ENCODE measurements at places on chromosomes 2 and 18. TPM values are rescaled to one million over a fixed set of nuclear protein-coding genes. Genes with fewer than 3 reads are reported as not detected.

- DNase-seq: peak; percentile 26
These were observed 251.7 kb downstream of the NCKAP5 start for GRCh38 chr2:133316557-133316956.

- DNase-seq: no peak
These were observed 30.4 kb downstream of the MYCN start for GRCh38 chr2:15970701-15971100.

DNA sequence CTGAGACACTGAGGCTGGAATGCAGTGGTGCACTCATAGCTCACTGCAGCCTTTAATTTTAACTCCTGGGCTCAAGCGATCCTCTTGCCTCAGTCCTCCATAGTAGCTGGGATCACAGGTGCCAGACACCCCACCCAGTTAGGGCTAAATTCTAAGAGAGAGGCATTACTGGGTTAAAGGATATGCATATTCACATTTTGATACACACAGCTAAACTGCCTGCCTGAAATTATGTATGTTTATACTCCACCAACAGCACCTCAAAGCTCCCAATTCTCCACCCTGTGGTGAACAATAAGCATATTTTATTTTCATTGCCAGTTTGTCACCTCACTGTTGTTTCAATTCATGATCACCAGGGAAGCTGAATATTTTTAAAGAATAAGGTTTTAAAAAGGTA is 18.7 kb upstream of the MCM6 start:
- no peak for DNase-seq

DNA sequence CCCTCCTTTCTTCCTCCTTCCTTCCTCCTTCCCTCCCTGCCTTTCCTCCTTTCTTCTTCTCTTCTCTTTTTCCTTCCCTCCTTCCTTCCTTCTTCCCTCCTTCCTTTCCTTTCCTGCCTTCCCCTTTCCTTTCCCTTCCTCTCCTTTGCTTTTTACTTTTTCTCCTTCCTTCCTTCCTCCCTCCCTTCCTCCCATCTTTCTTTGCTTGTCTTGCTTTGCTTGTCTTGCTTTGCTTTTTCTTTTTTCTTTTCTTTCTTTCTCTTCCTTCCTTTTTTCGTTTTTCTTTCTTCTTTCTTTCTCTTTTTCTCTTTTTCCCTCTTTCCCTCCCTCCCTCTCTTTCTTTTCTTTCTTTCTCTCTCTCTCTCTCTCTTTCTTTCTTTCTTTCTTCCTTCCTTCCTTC is 113.0 kb downstream of the NYAP2 start:
- no peak for DNase-seq

GRCh38 chr2:239890206-239890746 is 134.9 kb downstream of the NDUFA10 start:
- DNase-seq: no peak

- DNase-seq: no peak
These were observed 112.6 kb upstream of the PXDN start for GRCh38 chr2:1856922-1857321.

DNA sequence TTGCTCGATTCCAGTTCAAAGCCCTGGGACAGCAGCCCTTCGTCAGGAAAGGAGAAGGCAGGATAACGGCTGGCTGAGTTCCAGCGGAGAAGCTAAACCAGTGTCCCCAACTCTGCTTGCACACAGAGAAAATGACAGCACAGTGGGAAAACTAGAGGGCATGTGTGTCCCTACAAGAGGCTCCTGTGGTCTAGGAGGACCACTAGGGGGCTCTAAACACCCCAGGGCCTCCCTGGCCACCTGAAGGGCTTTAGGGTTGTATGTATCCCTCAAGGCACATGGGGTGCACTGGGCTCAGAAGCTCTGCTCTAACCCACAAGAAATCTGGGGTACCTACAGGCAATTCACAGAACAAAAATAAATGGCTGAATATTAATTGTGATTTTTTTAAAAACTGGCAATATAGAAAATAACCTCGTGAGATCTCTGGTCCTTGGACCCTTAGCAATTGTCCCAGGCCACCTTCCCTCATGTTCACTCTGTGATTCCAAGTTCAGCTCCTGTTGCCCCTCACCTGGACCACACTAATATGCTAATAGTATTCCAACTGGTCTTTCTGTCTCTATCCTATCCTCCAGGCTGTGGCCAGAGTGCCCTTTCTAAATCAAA is 17.5 kb downstream of the STAT1 start:
- DNase-seq: no peak

DNA sequence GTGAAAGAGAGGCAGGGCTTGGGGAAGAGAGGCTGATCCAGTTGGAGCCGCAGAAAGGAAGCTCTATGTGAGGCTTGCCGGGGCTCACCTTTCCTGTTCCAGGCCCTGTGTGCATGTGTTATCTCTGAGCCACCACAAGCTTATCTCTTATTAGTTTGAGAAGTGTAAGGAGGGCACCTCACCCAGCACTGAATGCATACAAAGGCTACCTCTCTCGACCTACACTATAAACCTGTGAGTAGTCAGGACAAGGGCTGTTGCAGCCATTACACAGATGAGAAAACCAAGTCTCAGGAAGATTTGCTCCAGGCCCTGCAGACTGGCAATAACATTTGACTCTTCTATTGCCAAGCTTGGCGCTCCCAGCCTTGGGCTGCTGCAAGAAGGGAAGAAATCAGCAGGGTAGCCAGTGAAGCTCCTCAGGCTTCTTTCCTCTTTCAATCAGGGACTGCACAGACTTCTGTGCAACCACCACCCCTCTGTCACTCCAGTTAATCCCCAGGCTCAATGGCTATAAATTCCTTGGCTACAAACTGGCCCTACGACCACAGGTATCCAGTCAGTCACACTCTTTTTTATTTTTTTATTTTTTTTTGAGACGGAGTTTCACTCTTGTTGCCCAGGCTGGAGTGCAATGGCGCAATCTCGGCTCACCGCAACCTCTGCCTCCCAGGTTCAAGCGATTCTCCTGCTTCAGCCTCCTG is 73.8 kb downstream of the CLHC1 start:
- DNase-seq: no peak

DNA sequence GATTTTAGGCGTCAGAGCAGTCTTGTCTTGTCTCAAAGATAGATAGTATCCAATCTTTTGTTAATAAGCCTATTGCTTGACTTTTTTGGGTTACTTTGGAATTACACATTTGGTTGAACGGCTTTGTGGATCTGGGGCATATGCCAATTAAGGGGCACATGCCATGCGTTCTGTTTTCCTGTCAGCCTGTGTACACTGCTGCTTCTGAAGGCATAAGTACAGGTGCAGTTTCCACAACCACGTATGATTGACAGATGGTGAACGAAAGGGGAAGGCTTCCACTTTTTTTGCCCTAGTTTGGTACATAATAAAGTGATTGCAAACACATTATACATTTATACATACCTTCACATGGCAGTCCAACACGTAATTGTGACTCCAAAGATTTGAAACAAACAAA is 102.3 kb downstream of the RAPH1 start:
- no peak for DNase-seq

DNA sequence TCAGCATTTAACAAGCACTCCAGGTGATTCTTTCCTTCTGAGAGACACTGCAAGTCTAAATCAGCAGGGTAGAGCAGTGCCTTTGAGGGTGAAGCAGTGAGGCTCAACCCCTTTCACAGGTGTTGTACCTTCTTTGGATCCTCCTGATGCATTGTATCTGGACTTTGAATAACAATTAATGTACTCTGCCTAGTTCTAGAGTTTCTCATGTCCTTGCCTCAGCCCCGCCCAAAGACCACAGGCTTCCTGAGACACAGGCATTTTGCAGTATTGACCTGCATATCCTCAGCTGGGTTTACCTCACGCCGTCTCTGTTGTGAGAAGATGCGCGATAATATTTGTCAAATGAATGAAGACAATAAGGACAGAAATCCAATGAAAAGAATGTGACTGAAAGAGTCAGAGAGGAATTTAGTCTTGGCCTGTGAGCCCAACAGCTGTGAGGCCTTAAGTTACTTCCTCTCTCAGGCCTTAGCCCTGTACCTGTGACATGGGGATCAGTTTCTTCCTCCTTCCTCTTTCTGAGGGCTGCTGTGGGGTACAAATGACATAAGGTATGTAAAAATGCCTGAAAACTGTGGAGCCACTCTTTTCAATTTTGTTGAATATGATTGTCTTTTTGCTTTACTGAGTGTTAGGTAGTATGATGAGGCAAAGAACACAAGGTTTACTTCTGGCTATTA is 43.7 kb downstream of the WIPF1 start:
- DNase-seq: no peak

GRCh38 chr2:109399066-109399465 is 214.7 kb downstream of the SEPTIN10 start:
- DNase-seq: no peak

GRCh38 chr2:72781480-72781879 is 44.4 kb downstream of the EXOC6B start:
- no peak for DNase-seq

DNA sequence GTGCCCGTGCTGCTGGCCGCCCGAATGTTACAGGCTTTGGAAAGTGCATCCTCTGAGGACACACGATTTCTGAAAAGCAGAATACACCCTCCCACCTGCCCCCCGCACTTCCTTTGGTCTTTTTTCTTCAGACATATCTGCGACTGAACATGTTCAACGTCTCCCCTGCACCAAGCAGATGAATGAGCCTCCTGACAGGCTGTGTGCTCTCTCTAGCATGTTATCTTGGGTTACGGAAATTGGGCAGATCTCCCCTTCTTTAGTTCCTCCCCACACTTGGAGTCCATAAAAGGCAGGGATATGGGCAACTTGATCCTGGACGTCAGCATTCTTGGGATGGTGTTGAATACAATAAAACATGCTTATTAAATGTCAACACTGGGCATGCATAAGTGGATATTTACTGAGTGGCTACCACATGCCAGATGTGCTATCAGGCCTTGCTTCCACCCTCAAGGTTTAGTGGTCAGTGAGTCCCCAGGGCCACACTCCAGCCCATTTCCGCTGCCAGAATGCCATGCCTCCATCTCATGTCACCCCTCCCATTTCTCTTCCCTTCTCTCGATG is 130.4 kb downstream of the TRIM43 start:
- DNase-seq: no peak

- no peak for DNase-seq
These were observed 1506.6 kb downstream of the LRP1B start for GRCh38 chr2:140624200-140624599.

- no peak for DNase-seq
These were observed 1.5 kb downstream of the GRHL1 start for GRCh38 chr2:9952856-9953503.

GRCh38 chr2:150459281-150459680 is 28.2 kb downstream of the RND3 start:
- no peak for DNase-seq

GRCh38 chr2:226882606-226883005 is 46.8 kb downstream of the RHBDD1 start:
- no peak for DNase-seq

- no peak for DNase-seq
These were observed 183.9 kb upstream of the FIGN start for GRCh38 chr2:163919717-163920116.

- no peak for DNase-seq
These were observed 99.4 kb downstream of the MYOM1 start for GRCh38 chr18:3120356-3120755.

DNA sequence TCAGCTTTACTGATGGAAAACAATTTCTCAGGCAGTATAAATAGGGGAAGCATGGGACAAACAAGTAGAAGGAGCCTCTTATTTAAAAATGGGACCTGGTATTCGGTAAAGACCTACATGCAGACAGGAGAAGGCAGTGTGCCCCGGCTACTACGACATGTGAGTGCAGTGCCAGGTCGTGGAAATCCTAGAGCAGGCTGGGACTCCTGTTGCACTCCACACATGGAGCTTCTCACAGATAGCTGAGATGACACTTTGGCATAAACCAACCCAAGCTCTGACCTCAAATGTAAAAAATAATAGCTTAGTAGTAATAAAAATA is 885 bp upstream of the DSEL start:
- no peak for DNase-seq

DNA sequence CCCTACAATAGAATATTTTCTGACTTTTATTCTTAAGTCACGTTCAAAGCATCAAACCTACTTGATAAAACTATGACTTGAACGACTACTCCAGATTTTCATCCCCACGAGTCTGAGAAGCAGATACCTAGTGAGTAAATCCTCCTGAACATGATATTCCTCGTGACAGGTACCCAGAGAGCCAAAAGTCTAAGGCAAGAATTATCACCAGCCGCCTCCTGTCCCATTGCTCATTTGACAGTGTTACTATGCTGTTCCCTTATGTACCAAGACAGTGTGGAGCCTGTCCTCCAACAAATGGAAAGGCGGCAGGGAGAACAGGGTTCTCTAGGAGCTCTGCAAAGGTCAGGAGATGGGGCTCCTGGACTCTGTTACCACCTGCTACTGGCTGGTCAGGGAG is 8.3 kb upstream of the ALPK2 start:
- no peak for DNase-seq

- DNase-seq: no peak
These were observed 15.9 kb upstream of the GMPPA start for GRCh38 chr2:219482674-219483405.

DNA sequence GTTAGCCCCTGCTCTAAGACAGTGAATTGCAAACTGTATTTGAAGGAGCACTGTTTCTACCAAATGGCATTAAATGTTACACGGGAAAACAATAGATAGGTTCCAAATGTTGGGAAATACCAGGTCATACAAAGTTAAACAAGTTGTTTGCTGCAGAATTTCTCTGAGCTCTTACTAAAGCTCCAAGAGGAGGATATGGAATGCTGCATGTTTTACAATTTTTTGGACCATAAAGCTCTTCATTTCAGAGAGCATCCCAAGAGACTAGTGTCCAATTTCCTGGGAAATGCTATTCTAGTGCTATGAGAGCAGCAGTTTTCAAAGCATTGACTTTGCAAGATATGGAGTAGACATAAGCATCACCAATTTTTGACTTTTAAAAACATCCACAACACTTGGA is 155.6 kb upstream of the CCDC68 start:
- DNase-seq: no peak

DNA sequence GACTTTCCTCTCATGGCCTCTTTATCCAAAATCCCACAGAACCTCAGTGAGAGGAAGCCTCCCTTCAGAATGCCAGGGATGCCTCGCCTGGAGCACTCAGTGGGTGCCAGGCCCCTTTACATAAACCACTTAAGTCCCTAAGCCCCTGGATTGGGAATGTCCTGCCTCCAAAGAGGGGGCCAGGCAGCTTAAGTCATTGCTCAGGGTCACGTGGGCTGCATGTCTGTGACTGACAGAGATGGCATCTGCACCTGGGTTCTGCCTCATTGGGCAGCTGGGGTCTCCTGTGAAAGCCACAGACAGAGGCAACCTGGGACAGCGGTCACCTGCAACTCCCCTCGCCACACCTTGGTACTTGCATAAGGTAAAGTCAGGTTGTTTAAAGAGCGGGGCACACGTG is 93.5 kb downstream of the MYT1L start:
- no peak for DNase-seq

The ZSWIM2 gene
- 0.10 TPM for polyA plus RNA-seq

The PDE11A gene
- 0.24 TPM for polyA plus RNA-seq

The CRYGD gene
- polyA plus RNA-seq: not detected

The MALL gene
- polyA plus RNA-seq: 0.63 TPM

The HRH4 gene
- polyA plus RNA-seq: 0.01 TPM

The AAK1 gene
- 30.0 TPM for polyA plus RNA-seq

The RGPD3 gene
- 0.07 TPM for polyA plus RNA-seq

The DSG4 gene
- not detected for polyA plus RNA-seq

The ABCB11 gene
- not detected for polyA plus RNA-seq

The LBX2 gene
- polyA plus RNA-seq: 0.76 TPM

The NT5C1B gene
- polyA plus RNA-seq: not detected

The ALPI gene
- polyA plus RNA-seq: not detected

The HOXD12 gene
- not detected for polyA plus RNA-seq

The CNTNAP5 gene
- not detected for polyA plus RNA-seq
